ENCODE measurements at places on chromosomes 3 and 15.

GRCh38 chr3:49867400-49867799, 2.3 kb downstream of the CAMKV start:
- DNase-seq = no peak

- DNase-seq = no peak
Observed at GRCh38 chr3:17820704-17821103, 78.3 kb upstream of the TBC1D5 start.

DNA sequence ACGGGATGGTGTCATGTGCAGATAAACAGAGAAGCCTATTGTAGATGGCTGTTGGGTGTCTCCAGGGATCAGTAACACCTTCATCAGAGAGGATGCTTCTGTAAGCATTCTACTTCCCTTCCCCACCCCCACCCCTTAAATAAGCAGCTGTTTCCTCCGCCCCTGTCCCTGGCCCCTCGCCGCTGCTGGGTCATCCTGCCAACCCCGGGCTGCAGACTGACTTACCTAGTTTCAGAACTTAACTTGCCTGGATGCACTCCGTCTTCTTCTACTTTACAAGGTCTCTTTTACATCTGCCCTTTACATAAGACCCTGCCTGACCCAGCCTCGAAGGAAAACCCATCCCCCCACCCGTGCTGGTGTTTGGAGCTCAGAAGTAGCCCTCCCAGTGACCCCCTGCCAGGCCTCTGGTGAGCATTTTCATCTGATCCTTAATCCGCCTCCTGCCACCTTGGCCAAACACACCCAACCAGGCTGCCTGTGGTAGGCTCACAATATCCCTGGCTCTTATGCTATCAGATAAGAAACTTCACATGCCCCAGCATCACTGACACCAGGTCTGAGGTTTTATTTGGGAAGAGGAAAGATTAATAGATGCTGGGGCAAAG, 103.0 kb upstream of the HES1 start:
- no peak for DNase-seq

DNA sequence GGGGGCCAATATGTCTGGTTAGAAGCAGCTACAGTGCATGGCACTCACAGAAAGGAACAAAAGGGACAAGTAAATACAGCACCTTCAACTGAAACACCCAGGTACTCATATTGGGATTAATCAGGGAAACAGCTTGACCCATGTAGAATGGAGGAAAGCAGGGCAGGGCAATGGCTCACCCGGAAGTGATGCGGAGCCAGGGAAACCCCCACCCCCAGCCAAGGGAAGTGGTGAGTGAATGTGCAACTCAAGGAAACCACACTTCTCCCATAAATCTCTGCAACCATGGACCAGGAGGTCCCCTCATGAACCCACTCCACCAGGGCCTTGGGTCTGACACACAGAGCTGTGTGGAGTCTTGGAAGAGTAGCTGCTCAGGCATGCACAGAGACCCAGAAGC, 117.1 kb downstream of the MTHFS start:
- no peak for DNase-seq

- no peak for DNase-seq
Observed at GRCh38 chr15:80090879-80091503, 31.5 kb downstream of the ZFAND6 start.

GRCh38 chr3:160106905-160107861, 118.0 kb upstream of the C3orf80 start:
- DNase-seq = no peak

- no peak for DNase-seq
Observed at GRCh38 chr15:99090011-99090699, 14.7 kb upstream of the SYNM start.

Measured in HEK293T (cell line).